ENCODE measurements at places on chromosomes 3 and 15. TPM values are rescaled to one million over a fixed set of nuclear protein-coding genes. Genes with fewer than 3 reads are reported as not detected.

The FHIT gene
- polyA plus RNA-seq = 8.8 TPM

The NANOGP8 gene
- not detected for polyA plus RNA-seq

The TRIM42 gene
- polyA plus RNA-seq = not detected

The GCSAM gene
- polyA plus RNA-seq = 0.64 TPM

The PROK2 gene
- polyA plus RNA-seq = not detected

The LOXL1 gene
- 0.98 TPM for polyA plus RNA-seq

The SHISA5 gene
- 351 TPM for polyA plus RNA-seq

The ADAMTSL3 gene
- polyA plus RNA-seq = not detected

The PLA2G4B gene
- polyA plus RNA-seq = 2.7 TPM

The FBN1 gene
- polyA plus RNA-seq = not detected

The CRYGS gene
- polyA plus RNA-seq = 0.37 TPM

The SEMA5B gene
- not detected for polyA plus RNA-seq

The SLC2A2 gene
- polyA plus RNA-seq = not detected

The RNU5B-1 gene
- polyA plus RNA-seq = not detected

The ITIH1 gene
- not detected for polyA plus RNA-seq

The CCR8 gene
- 1.1 TPM for polyA plus RNA-seq

The PHC3 gene
- polyA plus RNA-seq = 37.2 TPM

The CCDC33 gene
- polyA plus RNA-seq = not detected

The CCR3 gene
- not detected for polyA plus RNA-seq

The SHF gene
- polyA plus RNA-seq = 2.0 TPM

The ITIH4 gene
- polyA plus RNA-seq = 0.71 TPM

The GOLGA6L7 gene
- not detected for polyA plus RNA-seq

The SCAANT1 gene
- polyA plus RNA-seq = not detected
